CD4-positive, alpha-beta T cell (primary cell): ENCODE measurements at places on chromosomes 12 and 14.
A peak's percentile ranks its signal among the peaks of the same experiment; 100 is the strongest.

DNA sequence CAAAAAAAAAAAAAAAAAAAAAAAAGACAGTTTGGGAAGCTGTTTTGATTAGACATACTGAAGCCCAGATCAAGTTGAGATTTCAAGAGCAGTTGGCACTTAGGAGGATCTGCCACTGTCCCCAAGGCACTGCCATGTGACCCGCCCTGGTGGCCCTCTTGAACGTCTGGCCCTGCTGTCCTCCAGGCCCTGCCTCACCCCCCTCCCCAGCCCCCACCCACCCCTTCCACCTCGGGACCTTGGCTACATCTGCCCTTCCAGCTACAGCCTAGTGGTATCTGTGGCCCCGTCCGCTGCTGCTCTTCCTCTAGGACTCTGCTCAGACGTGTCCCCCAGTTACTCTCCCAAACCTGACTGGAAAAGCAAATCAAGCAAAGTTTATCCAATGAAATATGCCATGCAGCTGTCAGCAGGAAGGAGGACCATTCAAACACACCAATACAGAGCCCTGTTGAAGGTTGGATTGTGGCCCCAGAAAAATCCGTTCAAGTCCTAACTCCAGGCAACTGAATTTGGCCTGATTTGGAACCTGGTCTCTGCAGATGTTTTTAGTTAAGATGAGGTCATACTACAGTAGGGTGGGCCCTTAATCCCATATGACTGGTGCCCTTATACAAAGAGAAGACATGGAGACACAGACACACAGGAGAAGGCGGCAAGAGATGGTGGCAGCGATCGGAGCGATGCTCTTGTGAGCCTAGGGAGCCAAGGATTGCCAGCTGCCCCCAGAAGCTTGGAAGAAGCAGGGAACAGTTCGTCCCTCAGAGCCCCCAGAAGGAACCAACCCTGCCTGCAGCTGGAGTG lies 17.7 kb downstream of the SLC25A29 start:
- no peak for DNase-seq

DNA sequence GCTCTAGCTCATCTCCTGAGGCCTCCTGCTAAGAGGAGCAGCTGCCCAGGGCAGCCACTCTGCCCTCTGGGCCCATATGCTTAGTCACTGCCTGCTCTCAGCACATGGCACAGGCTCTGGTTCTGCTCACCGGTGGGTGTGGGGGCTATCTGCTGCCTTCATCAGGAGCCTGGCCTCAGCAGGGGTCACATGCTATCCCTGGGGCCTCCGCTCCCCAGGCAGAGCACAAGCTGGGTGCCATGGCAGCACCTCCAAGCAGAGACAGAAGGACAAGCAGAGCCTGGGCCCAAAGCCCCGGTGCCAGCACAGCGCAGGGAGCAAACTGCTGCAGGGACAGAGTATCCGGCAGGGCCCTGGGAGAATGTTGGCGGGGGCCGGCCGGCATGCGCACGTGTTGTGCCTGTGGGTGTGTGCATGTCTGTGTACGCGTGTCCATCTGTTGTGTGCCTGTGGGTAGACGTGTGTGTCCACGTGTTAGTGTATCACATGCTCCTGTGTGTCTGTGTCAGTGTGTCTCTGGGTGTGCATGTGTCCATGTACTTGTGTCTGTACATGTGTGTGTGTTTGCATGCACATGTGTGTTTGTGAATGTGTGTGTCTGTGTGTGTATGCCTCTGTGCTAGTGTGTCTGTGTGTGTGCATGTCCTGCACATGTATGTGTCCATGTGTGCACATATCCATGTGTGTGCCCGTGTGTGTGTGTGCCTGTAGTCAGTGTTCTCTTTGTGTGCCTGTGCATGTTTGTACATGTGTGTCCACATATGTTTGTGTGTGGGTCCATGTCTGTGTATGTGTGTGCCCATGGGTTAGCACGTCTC lies 326.9 kb downstream of the TMEM121 start:
- no peak for DNase-seq

- no peak for DNase-seq
Observed at GRCh38 chr12:106255952-106256351, 8.1 kb upstream of the CKAP4 start.

- DNase-seq, result peak; percentile 60
Observed at GRCh38 chr12:68746572-68747180, 700 bp downstream of the SLC35E3 start.

GRCh38 chr12:70165450-70165849 lies 77.8 kb upstream of the CNOT2 start:
- no peak for DNase-seq

- DNase-seq, result no peak
Observed at GRCh38 chr14:25118671-25119070, 68.7 kb upstream of the STXBP6 start.
